IPS-NIHi11 (cell line): ENCODE measurements at places on chromosomes 7 and 10.

- DNase-seq = no peak
Observed at GRCh38 chr7:128755075-128755818, 16.1 kb downstream of the CALU start.

- no peak for DNase-seq
Observed at GRCh38 chr10:28928484-28928883, 251.2 kb downstream of the BAMBI start.

GRCh38 chr7:17706275-17706674, 234.0 kb downstream of the SNX13 start:
- DNase-seq = no peak

- DNase-seq = no peak
Observed at GRCh38 chr10:80463868-80464267, 9.8 kb downstream of the TSPAN14 start.

DNA sequence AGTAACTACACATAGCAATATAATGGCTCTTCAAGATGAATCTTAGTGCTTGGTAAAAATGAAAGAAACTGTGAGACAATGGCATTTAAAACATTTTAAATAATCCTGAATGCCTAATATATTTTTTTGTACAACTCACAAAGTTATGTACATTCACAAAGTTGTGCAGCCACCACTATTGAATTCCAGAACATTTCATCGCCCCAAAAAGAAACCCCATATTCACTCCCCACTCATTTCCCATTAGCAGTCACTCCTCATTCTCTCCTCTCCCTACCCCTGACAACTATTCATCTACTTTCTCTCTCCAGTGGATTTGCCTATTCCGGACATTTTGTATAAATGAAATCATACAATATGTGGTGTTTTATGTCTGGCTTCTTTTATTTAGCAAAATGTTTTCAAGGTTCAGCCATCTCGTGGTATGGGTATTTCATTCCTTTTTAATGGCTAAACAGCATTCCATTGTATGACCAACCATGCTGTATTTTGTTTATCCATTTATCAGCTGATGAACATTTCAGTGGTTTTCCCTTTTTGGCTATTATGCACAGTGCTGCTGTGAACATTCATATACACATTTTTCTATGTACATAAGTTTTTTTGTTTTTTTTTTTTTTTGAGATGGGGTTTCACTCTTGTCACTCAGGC, 34.7 kb downstream of the ENTPD7 start:
- no peak for DNase-seq

- DNase-seq = no peak
Observed at GRCh38 chr7:2024567-2024918, 208.2 kb downstream of the MAD1L1 start.

- DNase-seq = no peak
Observed at GRCh38 chr10:101708870-101709269, 13.9 kb upstream of the FBXW4 start.

- no peak for DNase-seq
Observed at GRCh38 chr10:21047096-21047495, 150.0 kb upstream of the NEBL start.

DNA sequence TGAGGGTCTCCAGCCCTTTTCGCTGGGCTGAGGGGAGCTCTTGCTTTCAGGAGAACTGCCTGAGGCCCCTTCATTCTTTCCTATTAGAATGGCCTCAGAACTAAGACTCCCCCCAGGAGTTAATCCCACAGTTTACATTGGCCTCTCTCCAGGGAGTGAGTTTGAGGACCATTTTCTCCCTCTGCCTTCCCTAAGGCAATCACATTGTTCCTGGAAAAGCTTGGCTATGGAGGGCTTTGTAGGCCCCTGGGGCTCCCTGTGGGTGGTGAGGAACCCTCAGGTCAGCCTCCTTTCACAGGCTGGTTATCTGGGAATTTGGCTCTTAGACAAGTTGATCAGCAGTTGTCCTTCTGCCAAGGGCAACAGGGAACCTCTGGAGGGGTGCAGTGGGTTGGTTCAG, 343.7 kb downstream of the RPS24 start:
- DNase-seq = no peak

GRCh38 chr7:37285706-37286453, 162.8 kb downstream of the ELMO1 start:
- DNase-seq = no peak

DNA sequence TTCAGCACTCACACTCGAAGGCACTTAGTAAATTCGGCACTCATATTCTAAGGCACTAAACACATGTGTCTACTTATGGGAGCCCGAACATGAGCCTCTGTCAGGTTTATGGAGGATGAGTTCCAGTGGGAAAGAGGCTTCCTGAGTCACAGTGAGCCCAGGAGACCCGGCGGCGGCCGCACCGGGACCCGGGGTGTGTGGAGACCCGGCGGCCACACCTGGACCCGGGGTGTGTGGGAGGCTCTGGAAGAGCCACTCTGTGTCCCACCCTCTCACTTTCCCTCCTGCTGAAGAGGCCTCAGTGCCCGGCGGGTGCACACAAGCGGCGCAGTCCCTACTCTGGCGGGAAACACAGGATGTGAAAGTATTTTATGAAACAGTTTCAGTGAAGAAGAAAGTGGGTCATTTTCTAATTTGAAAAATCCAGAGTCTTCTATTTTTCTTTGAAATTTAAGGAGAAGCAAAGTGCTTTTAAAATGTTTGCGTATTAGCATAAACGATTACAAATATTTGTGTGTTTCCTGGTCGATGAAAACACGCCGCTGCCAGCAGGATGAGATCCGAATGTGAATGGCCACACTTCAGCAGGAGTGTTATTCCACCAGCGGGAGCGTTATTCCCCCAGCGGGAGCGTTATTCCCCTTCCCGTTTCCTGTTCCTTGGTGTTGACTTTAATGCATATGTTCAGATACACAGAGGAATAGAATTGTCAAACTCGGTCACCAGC, 625.1 kb downstream of the DNAJB6 start:
- DNase-seq = no peak

- no peak for DNase-seq
Observed at GRCh38 chr7:17584822-17585221, 286.4 kb downstream of the AHR start.

GRCh38 chr7:17903337-17903736, 37.0 kb downstream of the SNX13 start:
- DNase-seq = no peak

DNA sequence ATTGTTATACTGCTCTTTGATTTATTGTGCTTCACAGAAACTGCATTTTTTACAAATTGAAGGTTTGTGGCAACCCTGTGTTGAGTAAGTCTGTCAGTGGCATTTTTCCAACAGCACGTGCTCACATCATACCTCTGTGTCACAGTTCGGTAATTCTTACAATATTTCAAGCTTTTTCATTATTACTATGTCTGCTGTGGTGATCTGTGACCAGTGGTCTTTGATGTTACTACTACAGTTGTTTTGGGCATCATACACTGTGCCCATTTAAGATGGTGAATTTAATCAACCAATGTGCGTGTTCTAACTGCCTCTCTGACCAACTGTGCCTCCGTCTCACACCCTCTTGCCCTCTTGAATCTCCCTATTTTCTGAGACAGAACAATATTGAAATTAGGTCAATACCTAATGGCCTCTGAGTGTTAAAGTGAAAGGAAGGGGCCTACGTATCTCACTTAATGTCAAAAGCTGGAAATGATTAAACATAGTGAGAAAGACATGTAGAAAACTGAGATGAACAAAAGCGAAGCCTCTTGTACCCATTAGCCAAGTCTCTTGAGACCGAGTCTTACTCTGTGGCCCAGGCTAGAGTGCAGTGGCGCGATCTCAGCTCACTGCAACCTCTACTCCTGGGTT, 20.2 kb upstream of the ASL start:
- DNase-seq = no peak

DNA sequence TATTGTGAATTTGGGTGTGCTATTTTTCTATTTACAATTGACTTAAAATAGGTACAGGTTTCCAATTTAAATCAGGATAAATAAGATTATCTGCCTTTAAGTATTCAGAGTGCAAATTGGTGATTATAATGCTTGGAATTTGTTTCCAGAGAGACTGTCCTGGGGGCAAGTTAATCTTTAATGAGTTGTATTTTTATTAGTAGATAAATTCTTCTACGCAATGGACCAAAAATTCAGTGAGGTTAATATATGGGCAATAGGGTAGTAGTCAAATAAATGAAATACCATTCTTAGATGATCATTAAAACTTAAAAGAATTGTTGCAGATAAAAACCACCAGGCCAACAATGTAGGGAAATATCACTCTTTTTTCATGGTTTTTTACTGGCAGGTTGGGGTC, 3.4 kb downstream of the BICC1 start:
- no peak for DNase-seq

DNA sequence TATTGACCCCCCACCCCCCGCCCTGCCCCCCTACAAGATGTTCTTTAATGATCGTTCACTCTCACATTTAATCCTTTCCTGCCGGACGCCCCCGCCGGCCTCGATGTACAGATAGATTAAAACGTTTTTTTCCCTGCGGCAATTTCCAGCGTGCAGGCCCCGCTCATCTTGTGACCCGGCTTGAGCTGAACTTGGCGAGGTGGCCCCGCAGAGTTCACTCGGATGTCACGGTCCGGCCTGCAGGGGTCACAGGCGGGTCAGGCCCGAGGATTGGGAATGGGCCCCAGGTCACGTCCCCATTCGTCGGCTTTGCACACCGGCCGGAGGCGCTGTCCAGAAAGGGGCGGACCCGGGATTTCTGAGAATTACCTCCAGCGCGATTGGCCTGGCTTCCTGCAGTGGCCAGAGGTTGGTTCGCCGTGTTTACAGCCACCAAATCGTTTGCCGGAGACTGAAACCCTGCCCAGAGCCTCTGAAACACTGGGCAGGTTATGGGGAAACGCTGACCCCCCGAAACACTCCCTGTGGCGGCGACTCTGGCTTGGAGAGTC, 1.9 kb upstream of the CYP26A1 start:
- DNase-seq = peak; percentile 89

DNA sequence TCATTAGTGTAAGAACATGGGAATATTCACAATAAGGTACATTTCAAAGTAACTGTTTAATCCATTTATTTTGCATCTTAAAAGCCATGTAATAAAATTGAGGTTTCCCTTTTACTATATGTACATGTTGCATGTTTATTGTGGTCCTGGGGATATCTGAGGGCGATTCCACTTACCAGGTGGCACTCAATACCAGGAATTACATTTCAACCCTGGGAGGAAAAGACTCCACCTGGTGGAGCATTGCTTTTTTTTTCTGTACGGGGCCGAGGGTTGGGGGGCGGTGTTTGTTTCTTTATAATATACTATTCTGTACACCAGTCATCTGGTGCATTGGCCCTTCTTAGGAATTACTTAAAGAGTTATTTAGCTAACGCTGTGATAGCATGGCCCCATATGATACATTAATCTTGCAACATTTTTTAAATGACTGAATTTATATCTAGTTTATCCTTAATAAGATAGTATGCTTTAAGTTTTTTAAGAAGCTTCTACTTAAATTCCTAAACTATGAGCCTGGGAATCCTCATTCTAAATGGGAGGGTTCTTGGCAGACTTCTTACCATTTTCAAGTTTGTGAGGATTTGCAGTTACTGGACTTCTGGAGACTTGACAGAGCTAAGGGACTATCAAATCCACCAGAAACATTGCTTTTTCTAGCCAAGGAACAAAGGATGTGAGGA, 7.2 kb upstream of the HGF start:
- DNase-seq = peak; percentile 29

GRCh38 chr10:21399392-21400035, 126.0 kb downstream of the SKIDA1 start:
- DNase-seq = peak; percentile 45

GRCh38 chr10:49653273-49653929, 26.1 kb upstream of the C10orf53 start:
- no peak for DNase-seq

GRCh38 chr10:56547163-56547562, 186.1 kb upstream of the ZWINT start:
- no peak for DNase-seq

DNA sequence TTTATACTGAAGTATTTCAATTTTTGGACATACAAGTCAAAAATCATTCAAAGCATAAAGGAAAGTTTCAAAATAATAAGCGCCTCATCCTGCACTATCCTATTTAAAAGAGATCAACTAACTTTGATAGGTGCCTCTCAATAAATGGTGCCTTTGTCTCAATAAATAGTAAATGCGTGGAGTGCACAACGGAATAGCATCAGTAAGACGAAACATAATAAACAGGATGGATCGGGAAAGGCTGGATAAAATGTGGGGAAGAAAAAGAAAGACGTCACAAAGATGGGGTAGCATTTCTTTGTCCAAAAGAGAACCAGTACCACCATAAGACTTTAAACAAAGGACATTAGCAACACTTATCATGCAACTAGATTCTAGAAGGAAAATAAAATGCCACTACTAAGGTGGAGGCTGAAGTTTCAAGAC, 571 bp upstream of the PRKAR2B start:
- no peak for DNase-seq

GRCh38 chr7:50837965-50838364, 55.3 kb upstream of the GRB10 start:
- no peak for DNase-seq

DNA sequence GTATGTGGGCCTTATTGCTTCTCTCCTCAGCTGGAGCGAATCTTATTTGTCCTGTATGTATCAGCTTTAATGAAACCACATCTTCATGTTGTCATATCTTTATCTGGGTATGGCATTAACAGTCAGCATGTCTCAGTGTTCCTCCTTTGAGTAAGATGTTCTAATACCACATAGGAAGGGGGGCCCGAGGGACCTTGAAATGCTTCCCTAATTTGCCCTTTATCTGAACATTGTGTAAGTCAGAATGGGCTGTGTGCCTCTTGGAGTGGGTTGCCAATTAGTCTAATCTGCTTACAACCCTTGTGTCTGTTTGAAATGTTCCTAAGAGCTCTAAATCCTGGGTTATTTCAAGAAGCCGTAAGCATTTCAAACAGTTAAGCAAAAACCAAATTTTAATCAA, 623.8 kb downstream of the SUGCT start:
- no peak for DNase-seq

DNA sequence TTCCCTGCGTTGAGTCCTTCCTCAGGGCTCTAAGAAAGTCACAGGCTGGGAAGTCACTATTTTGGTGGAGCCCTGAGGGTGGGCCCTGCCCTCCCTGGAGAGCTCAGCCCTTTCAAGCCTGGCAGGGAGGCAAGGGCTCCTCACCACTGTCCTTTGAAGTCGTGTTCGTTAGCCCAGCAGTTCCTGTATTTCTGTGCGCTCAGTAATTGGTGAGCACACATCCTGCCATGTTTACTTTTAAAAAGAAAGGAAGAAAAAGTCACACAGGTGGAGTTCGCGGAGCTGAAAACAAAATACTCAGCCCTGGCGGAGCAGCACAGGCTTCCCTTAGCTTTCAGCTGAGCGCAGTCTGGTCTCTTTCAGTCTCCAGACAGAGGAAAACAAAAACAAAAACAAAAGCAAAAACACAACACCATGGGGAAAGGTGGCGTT, 37.1 kb downstream of the PRKCQ start:
- DNase-seq = no peak

DNA sequence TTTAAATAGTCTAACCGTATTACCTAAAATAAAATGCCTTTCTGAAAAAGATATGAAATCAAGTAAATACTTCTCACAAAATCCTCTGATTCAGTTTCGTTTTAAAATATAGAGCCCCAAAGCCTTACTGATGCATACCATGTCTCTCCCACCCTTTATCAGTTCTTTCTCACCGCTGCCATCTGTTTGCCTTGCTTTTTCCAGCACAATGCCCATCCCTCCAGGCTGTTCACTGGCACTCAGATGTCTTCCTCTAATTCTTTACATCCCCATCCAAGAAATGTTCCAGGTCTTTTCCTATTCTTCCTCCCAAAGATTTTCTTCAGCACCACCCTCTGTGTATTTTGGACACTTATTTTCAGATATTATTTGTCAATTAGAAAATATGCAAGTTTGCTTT, 116.5 kb upstream of the LRRN3 start:
- DNase-seq = no peak

GRCh38 chr10:127561647-127562046, 12.5 kb downstream of the NPS start:
- no peak for DNase-seq

GRCh38 chr7:42137941-42138340, 99.1 kb downstream of the GLI3 start:
- no peak for DNase-seq
